BJ (cell line): ENCODE measurements at places on chromosomes 4 and X.

DNA sequence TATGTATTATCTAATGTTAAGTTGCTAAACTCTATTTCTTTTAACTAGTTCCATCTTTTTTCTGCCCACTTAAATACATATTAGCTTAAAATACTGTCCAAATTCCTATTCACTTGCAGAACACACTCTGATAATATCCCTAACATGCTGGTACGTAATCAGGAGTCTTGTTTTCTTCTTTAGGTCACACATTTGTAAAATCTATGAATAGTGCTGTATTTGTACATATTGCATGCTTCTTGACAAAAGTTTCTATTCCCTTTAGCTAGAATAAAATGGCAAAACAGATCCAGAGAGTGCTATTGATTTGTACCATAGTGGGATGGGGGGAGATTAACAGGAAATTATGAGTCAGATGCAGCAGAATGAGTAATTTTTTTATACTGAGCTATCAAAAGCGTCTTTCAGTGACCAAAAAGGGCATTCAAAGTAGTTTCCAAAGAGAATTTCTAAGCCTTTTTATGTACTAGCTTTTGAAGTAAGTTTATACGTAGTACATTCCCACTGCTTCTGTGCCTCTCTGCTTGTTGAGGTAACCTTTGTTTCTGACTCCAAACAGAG, 126.5 kb downstream of the PTPN13 start:
- no peak for DNase-seq

- no peak for DNase-seq
These were observed 4.8 kb upstream of the CXCL13 start for GRCh38 chr4:77600521-77601451.

- DNase-seq: no peak
These were observed 215.5 kb downstream of the GPAT3 start for GRCh38 chr4:83751336-83751949.

GRCh38 chr4:72817012-72817411, 248.0 kb upstream of the ADAMTS3 start:
- peak; percentile 31 for DNase-seq

DNA sequence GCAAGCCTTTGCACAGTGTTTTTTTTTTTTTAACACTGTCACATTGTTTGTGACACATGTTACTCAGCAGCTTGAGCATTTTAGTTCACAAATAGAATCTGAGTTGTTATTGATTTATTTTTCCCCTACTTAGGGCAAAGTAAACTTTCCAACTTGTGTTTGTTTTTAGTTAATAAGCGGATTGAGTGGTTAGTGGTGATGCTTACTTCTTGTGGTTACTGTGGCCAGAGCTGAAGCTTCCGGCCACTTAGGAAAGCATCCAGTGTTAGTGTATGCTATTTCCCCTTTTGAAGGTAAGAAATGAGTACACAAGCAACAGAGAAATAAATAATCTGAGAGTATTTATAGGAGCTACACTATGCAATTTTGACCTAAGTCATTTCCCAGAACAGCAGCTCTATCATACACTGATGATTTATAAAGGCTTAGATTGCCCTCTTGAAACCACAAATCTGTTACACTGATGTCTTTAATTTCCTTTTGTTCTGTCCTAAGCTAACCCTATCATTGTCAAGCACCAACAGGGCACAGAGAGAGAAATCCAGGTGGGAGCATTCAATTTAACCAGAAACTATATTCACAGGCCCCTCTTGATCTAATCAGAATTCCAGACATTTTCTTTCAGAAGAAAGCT, 2464.6 kb downstream of the PCDH7 start:
- DNase-seq: no peak

DNA sequence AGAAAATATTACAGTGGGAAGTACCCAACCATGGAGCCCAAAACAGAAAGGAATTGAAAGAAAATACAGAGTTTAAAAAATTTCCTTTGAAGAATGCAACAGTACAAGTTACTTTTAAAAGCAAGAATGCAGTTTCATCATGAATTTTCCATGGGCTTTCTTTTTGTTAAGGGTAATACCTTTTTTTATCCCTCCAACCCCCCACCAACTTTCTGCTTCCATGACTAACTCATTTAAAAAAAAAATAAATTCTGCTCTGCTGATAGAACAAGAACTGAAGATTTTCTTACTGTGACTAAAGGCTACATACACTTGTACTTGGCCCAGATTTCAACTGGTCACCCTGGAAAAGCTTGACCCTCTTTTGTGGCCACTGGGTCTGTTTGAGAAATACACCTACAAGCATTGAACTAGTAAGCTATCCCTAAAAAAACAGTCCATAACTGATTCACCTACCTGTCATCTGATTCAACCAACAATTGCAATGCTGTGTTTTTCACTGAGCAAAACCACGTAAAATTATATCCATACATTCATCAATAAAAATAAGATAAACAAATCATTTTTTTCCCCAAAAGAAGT, 214.2 kb downstream of the NSUN7 start:
- DNase-seq: no peak

DNA sequence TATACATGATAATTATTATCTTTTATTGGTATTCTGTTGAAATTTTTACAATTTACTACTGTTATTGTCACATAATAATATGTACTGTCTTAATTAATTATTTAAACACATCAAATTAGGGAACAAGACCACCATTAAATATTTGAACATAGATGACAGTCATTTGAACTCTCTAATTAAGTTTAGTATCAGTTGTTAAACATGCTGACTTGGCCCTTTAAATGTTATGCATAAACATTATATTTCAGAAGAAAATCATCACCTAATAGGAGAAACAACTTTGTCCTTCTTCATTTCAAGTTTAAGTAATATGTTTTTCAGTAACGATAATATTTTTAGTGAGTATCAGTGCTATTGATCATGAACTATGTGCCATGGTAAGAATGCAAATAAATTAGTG, 623.5 kb upstream of the GNPDA2 start:
- no peak for DNase-seq

GRCh38 chr4:148053298-148054003, 321.6 kb downstream of the ARHGAP10 start:
- DNase-seq: no peak

GRCh38 chr4:1274871-1275270, 14.8 kb upstream of the MAEA start:
- no peak for DNase-seq

- DNase-seq: no peak
These were observed 12.1 kb downstream of the BMP2K start for GRCh38 chr4:78788007-78788889.

DNA sequence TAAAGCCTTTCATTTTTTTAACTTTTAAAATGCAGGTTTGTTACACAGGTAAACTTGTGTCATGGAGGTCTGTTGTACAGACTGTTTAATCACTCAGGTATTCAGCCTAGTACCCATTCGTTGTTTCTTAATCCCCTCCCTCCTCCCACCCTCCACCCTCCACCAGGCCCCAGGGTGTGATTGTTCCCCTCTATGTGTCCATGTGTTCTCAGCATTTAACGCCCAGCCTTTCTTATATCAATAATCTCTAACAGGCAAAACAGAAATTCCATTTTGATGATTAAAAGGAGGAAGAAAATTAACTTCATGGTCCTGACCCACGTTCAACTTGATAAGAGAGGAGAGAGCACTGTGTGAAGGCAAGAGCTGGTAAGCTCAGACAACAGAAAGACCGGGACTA, 75.1 kb downstream of the TSPAN5 start:
- no peak for DNase-seq

GRCh38 chrX:27086237-27086636, 376.9 kb downstream of the PPP4R3C start:
- DNase-seq: no peak

- DNase-seq: no peak
These were observed 2.8 kb upstream of the TIFA start for GRCh38 chr4:112288455-112288854.

- DNase-seq: no peak
These were observed 907.4 kb upstream of the AGA start for GRCh38 chr4:178349601-178350000.

- DNase-seq: peak; percentile 88
These were observed at the start of gene H2AZ1 for GRCh38 chr4:99949999-99950912. Gene H2AZ1, minus strand, starts transcription at chr4:99950275. Its CDS starts 105 bp downstream, at chr4:99950170.

DNA sequence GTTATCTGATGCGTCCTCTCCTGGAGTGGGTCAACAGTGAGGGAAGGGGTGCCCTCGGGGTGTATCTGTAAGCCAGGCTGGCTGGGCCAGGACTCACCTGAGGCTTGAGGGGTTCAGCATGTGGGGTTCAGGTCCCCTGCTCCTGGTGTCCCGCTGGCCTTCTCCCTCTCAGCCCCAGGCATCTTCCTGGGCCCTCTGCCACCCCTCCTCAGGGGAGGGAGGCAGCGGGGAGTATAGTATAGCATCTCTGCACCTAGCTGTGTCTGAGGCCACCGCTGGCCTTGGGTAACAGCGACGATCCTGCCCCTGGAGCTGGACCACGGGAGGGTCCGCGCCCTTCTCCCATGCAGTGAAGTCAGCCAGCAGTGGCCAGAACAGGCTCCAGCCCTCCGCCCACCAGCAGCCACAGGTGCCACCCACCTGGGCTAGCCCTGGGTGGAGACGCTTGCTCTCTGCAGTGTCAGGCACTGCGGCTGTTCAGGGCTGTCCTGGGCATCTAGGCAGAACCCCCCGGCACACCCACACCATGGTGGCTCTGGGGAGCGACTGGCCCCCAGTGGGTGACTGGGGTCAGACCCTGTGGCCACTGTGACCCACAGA, 110.7 kb upstream of the NKX1-1 start:
- no peak for DNase-seq

GRCh38 chr4:89752932-89753598, 83.9 kb downstream of the SNCA start:
- peak; percentile 59 for DNase-seq

- no peak for DNase-seq
These were observed 41.1 kb downstream of the LIMCH1 start for GRCh38 chr4:41579043-41579442.

DNA sequence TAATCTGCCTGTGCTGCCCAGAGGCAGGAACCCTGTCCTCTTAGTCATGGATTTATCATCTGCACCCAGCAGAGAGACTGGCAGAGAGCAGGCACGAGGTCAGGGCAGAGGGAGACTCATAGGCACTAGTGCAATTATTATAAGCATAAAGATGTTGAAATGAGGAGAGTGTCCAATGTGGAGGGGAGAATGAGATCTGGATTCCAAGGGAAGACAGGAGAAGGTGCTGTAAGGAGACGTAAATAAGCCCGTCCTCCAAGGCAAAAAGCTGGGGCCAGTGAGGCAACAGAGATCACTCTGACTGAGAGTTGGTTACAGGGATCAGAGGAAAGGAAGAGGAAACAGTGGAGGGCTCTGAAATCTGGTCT, 406.2 kb downstream of the MAPK10 start:
- DNase-seq: no peak

- no peak for DNase-seq
These were observed 804.3 kb downstream of the FSTL5 start for GRCh38 chr4:161359491-161359890.
